ENCODE measurements at places on chromosomes 4 and X.

DNA sequence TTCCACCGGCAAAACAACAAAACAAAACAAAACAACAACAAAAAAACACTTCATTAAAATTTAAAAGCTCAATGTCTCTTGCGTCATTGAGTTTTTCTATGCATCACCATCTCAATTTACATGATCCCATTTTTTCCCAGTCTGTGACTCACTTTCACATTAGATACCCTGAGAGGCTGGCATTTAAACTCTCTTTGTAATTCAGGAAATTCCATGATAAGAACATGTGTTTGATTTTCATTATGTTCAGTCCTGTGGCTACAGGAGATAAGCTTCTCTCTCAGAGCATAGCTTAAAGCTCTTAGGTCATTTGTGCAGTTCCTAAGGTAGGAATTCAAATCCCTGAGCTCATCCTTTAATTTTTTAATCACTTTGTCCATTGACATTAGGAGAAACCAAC lies 104.6 kb downstream of the NBDY start:
- no peak for DNase-seq

GRCh38 chrX:24846550-24847150 lies 152.9 kb downstream of the POLA1 start:
- no peak for DNase-seq

DNA sequence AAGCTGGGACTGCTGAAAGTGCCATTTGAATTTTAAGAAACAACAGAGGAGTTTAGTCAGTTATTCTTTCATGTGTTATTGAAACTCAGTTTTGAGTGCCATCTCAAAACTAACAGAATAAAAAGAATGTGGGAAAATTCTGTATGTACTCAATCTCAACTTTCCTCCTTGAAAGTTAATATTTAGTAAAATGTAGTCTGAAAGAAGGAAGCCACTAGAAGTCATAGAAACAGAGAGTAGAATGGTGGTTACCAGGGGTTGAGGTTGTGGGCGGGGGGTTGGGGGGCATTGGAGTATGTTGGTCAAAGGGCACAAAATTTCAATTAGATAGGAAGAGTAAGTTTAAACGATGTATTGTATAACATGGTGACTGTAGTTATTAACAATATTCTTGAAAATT lies 628.3 kb upstream of the MAGEB2 start:
- no peak for DNase-seq

- no peak for DNase-seq
Observed at GRCh38 chr4:85448906-85449890, 25.8 kb upstream of the ARHGAP24 start.
